ENCODE measurements at places on chromosomes 5 and 9. TPM values are rescaled to one million over a fixed set of nuclear protein-coding genes. Genes with fewer than 3 reads are reported as not detected.

The RANBP3L gene
- total RNA-seq, result 58.0 TPM

The FOXD4L3 gene
- total RNA-seq, result 0.97 TPM

The ODF2 gene
- total RNA-seq, result 29.3 TPM

The SCGB3A2 gene
- total RNA-seq, result not detected

The KIAA0825 gene
- total RNA-seq, result 9.7 TPM

The SPINK6 gene
- total RNA-seq, result not detected

The SPINK7 gene
- not detected for total RNA-seq

The SLCO6A1 gene
- not detected for total RNA-seq

The B4GALT1 gene
- total RNA-seq, result 4.4 TPM

The SNCAIP gene
- total RNA-seq, result 5.9 TPM

The PCDHB9 gene
- total RNA-seq, result 9.1 TPM

The PDLIM7 gene
- total RNA-seq, result 39.2 TPM

The CD14 gene
- 16.7 TPM for total RNA-seq

The ABO gene
- 2.7 TPM for total RNA-seq

The IRX4 gene
- total RNA-seq, result not detected

The LCN15 gene
- 1.6 TPM for total RNA-seq

The PDLIM4 gene
- total RNA-seq, result 10.5 TPM

The TAF1L gene
- total RNA-seq, result not detected

The CARD6 gene
- 2.8 TPM for total RNA-seq

The MVB12B gene
- 64.3 TPM for total RNA-seq

The SOWAHA gene
- 53.1 TPM for total RNA-seq

The PRDM9 gene
- total RNA-seq, result not detected

The OCLN gene
- total RNA-seq, result 8.7 TPM

The CSNK1A1 gene
- total RNA-seq, result 189 TPM

The TAF11L10 gene
- not detected for total RNA-seq

The ANKDD1B gene
- total RNA-seq, result not detected

The PCDHA6 gene
- total RNA-seq, result 9.3 TPM

The PDZD2 gene
- total RNA-seq, result 146 TPM

The FAM13B gene
- total RNA-seq, result 111 TPM

The TAF11L5 gene
- total RNA-seq, result 0.98 TPM

The CD274 gene
- 3.7 TPM for total RNA-seq

The PITX1 gene
- total RNA-seq, result not detected

The CDH10 gene
- 28.3 TPM for total RNA-seq

The RICTOR gene
- total RNA-seq, result 77.7 TPM

The NME5 gene
- total RNA-seq, result 39.5 TPM

The POC5 gene
- total RNA-seq, result 23.1 TPM

The DAPK1 gene
- 109 TPM for total RNA-seq

The TEK gene
- 9.0 TPM for total RNA-seq

The FKTN gene
- total RNA-seq, result 22.0 TPM

The FOXI1 gene
- total RNA-seq, result not detected

The IL5 gene
- not detected for total RNA-seq

The TIMD4 gene
- not detected for total RNA-seq

The CARTPT gene
- total RNA-seq, result 99.9 TPM

The IRX1 gene
- not detected for total RNA-seq

The ROPN1L gene
- 4.1 TPM for total RNA-seq

The CDKN2B gene
- total RNA-seq, result 3.5 TPM

The GRXCR2 gene
- total RNA-seq, result not detected

The CTNND2 gene
- total RNA-seq, result 386 TPM

The CCNJL gene
- total RNA-seq, result 6.2 TPM

Measured in dorsolateral prefrontal cortex (tissue), 122 donors.